ENCODE measurements at places on chromosomes 12 and 14.

GRCh38 chr14:68840454-68840853, 47.6 kb upstream of the ZFP36L1 start:
- no peak overlapping the region for H3K4me3 ChIP-seq
- H3K27me3 ChIP-seq = no peaks in the 10 kb centered on the region
- H3K36me3 ChIP-seq = no peaks in the 10 kb centered on the region
- H3K4me1 ChIP-seq = peaks cover 28% of the 10 kb centered on the region
- DNase-seq = no peak

DNA sequence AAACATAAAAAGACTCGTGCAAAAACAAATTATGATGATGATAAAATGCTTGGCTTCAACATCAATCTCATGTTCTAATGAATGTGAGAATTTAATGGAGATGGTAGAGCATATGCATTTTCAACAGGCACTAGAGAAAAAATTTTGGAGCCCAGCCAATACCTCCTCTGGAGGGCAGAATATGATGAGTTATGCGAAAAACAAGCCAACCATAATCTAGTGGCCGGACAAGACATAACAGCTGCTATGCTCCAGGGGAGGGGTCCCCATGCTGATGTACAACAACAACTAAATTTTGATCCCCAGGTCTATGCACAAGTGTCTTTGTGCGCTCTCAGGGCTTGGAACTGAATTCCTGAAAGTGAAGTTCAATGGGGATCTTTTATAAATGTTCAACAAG, 1197.5 kb downstream of the LRFN5 start:
- no peak for DNase-seq
- H3K4me1 ChIP-seq = no peaks in the 10 kb centered on the region
- H3K4me3 ChIP-seq = no peak overlapping the region
- no peaks in the 10 kb centered on the region for H3K36me3 ChIP-seq

GRCh38 chr14:63478010-63478409, 65.2 kb downstream of the PPP2R5E start:
- H3K27me3 ChIP-seq = no peaks in the 10 kb centered on the region
- H3K36me3 ChIP-seq = no peaks in the 10 kb centered on the region
- no peak overlapping the region for H3K4me3 ChIP-seq
- H3K4me1 ChIP-seq = peaks cover 33% of the 10 kb centered on the region
- DNase-seq = no peak

DNA sequence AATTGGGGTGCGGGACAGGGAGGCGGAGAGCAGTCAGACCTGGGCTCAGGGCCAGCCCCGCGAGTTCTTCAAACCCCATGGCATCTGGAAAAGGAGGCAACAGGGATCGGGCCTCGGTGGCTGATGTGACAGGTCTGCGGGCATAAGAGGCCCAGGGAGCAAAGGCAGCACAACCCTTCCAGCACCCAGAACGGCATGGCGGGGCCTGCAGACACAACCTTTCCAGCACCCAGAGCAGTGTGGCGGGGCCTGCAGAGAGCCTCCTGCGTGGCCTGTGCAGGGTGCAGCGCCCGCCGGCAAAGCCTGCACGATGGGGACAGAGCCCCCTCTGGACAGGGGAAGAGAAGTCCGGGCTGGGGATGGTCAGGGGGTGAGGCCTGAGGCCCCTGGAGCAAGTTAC, 26.2 kb upstream of the TRAF3 start:
- DNase-seq = no peak
- no peaks in the 10 kb centered on the region for H3K36me3 ChIP-seq
- H3K4me3 ChIP-seq = no peak overlapping the region
- no peaks in the 10 kb centered on the region for H3K27me3 ChIP-seq
- no peak overlapping the region for H3K27ac ChIP-seq
- H3K4me1 ChIP-seq = no peaks in the 10 kb centered on the region

DNA sequence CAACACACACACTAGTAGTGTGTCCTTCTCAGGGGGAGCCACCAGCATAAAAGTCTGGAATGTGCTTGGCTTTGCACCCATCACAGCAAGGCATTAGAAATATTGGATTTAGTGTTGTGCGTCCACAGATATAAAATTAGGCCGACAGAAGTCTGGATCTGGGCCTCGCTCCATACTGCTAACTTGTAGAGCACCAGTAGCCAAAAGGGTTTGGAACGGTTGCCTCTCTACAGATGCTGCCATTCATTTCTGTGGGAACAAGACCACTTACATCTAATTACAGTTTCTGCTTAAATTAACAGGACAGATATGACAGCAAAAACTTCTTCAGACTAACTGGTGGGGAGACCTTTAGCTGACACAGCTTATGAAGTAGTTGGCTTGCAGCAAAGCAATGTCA, 94.2 kb downstream of the EXOC5 start:
- no peaks in the 10 kb centered on the region for H3K4me1 ChIP-seq
- no peaks in the 10 kb centered on the region for H3K27me3 ChIP-seq
- no peak overlapping the region for H3K27ac ChIP-seq

DNA sequence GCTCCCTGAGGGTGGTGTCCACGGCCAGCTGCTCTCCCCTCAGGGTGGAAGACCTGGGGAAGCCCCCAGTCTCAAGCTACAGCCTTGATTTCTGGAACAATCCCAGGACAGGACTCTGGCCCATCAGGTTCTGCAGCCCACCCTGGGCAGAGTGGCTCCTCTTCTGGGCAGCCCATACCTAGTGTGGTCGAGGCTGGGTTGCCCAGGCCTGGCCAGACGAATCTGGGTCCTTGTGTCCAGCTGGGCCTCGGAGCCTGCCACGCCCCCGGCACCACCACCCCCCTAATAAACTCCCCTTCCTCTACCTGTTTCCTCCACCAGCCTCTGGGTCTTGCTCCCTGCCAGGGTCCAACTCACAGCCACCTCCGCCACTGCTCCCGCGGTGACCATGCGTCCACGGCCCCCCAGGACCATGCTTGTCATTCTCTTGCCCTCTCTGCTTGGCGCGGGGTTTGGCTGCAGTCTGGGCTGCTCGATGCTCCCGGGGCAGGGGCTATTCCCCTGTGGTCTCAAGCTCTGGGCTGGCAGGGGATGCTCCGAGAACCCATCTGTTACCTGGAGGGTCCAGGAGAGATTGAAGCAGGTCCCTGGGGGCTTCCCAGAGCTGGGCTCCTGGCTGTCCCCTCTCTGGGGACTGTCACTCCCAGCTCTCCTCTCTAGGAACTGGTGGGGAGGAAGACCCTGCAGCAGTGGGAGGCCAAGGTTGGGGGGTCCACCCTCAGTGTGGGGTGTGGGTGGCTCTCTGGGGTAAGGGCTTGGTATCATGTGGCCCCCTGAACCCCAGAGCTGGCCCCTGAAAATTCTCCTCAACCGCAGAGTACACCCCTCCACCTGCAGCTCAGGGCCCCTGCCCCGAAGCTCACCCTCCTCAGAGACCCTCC, 8.7 kb upstream of the GPR132 start:
- H3K36me3 ChIP-seq = no peaks in the 10 kb centered on the region
- H3K4me1 ChIP-seq = peaks cover 44% of the 10 kb centered on the region
- H3K4me3 ChIP-seq = no peak overlapping the region
- no peak overlapping the region for H3K27ac ChIP-seq
- DNase-seq = no peak
- no peaks in the 10 kb centered on the region for H3K27me3 ChIP-seq

DNA sequence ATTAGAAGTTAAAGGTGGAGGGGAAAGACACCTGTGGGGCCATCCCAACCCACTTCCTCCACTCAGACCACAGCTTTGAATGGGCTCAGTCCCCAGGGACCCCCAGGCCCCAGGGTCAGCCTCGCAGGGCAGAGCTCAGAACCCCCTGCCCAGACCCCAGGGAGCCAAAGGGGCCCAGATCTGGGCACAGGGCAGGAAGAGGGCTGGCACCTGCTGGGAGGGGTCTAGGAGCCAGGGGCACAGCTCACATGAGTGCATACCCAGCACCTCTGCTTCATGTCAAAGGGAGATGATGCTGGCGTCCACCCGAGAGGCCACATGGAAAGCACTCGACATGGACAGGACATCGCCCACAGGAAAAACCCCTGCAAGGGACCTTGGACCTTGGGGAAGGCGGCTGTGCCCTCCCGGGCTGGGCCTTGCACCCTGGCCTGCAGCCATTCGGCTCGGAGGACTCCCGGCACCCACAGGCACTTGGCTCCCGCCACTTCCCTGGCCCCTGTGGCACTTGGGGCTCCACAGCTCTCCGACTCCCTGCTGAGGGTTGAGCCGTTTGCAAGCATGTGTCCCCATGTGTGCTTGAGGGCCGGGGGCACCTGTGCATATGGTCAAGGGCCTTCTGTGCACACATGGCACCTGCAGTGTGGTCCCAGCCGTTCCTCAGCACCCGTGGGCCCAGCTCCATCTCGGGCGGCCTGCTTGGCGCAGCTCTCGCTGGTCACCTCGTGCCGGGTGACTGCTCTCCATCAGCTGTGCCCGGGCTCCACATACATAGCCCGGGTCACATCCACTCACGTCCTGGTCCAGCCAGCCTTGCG, 7.8 kb upstream of the AMN start:
- DNase-seq = no peak
- no peak overlapping the region for H3K4me3 ChIP-seq
- no peaks in the 10 kb centered on the region for H3K4me1 ChIP-seq
- no peaks in the 10 kb centered on the region for H3K27me3 ChIP-seq
- no peak overlapping the region for H3K27ac ChIP-seq
- H3K36me3 ChIP-seq = no peaks in the 10 kb centered on the region

GRCh38 chr12:30016540-30017055, 232.9 kb upstream of the TMTC1 start:
- no peak for DNase-seq
- H3K36me3 ChIP-seq = no peaks in the 10 kb centered on the region
- H3K27me3 ChIP-seq = no peaks in the 10 kb centered on the region
- no peaks in the 10 kb centered on the region for H3K4me1 ChIP-seq
- no peak overlapping the region for H3K4me3 ChIP-seq

GRCh38 chr14:104250175-104250574, 111.8 kb downstream of the KIF26A start:
- no peaks in the 10 kb centered on the region for H3K36me3 ChIP-seq
- no peaks in the 10 kb centered on the region for H3K27me3 ChIP-seq
- H3K4me1 ChIP-seq = no peaks in the 10 kb centered on the region
- no peak overlapping the region for H3K27ac ChIP-seq
- H3K4me3 ChIP-seq = no peak overlapping the region
- DNase-seq = no peak

DNA sequence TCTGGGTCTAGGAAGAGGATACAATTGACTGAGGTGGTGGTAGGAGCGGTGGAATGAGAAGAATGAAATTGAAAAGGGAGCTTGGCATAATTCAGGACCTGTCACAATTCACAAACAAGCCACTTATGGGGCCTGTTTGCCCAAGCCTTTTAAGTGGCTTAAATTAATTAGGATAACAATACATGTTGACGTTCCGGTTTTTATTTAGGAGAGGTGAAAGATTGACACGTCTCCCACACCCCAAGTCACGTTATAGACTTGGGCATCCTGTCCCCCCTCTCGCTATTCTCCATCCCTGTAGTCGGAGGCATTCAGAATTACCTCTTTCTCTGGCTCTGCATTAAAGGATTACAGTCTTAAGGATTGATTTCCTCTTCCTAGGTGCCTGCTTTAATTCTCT, 954 bp upstream of the CALCOCO1 start:
- H3K27me3 ChIP-seq = no peaks in the 10 kb centered on the region
- peaks cover 14% of the 10 kb centered on the region for H3K36me3 ChIP-seq
- peaks cover 23% of the 10 kb centered on the region for H3K4me1 ChIP-seq
- no peak for DNase-seq
- peak overlapping the region; percentile 59 for H3K27ac ChIP-seq

DNA sequence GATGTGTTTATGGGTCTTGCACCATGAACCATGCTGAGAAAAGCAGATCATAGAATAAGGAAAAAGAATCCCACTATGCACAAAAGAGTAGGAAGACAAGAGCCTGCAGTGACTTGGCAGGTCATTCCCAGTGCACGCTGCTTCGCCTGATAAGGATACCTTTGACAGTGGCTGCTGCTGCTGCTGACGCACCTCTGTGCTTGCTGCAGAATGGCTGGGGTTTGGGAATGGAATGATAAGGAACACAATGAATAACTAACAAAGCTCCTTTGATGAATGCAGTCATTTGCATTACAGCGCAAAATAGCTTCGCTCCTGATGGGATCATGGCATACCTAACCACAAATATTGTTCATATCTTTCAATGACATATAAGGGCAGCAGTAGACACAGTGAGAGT, 278.7 kb downstream of the PDZRN4 start:
- no peaks in the 10 kb centered on the region for H3K36me3 ChIP-seq
- H3K27ac ChIP-seq = no peak overlapping the region
- no peak for DNase-seq
- no peak overlapping the region for H3K4me3 ChIP-seq

DNA sequence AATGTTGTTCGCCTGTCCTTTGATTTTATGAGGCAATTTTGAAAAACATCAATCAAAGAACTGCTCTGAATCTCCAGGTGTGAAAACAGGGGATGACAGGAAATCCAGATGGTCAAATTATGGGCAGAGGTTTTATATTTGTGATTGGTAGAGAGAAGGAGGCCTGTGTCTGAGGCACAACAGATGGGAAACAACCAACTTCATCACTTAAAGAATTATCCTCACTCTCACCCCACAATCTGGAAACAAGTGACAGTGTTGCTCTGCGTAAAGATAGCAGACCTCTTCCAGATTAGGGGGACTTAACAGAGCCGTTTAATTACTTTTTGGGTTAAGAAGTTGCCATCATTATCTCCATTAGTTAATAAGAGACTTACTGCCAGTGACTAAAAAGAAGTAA, 64.1 kb upstream of the EGLN3 start:
- H3K27me3 ChIP-seq = no peaks in the 10 kb centered on the region
- no peaks in the 10 kb centered on the region for H3K36me3 ChIP-seq
- peaks cover 15% of the 10 kb centered on the region for H3K4me1 ChIP-seq
- no peak overlapping the region for H3K27ac ChIP-seq
- no peak for DNase-seq

GRCh38 chr12:81128930-81129554, 51.2 kb downstream of the ACSS3 start:
- H3K4me3 ChIP-seq = no peak overlapping the region
- no peaks in the 10 kb centered on the region for H3K4me1 ChIP-seq
- no peak overlapping the region for H3K27ac ChIP-seq

DNA sequence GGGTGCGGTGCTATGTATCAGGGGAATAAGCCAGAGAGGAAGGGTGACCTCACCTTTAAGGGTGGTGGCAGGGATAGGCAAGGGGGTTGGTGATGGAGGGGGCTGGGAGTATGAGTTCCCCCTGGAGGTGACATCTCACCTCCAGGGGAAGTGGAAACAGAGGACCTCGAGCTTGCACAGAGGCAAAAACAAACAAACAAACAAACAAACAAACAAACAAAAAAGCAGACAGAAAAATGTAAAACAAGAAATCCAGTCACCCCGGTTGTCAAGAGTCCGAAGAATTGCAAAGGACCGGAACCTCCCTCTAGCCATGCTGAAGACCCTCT, 112.2 kb upstream of the MYL2 start:
- no peak for DNase-seq
- H3K4me1 ChIP-seq = peaks cover 24% of the 10 kb centered on the region
- no peak overlapping the region for H3K27ac ChIP-seq
- H3K4me3 ChIP-seq = no peak overlapping the region
- no peaks in the 10 kb centered on the region for H3K36me3 ChIP-seq
- H3K27me3 ChIP-seq = peaks cover 33% of the 10 kb centered on the region
